ENCODE measurements at places on chromosomes 16 and 17.
A peak's percentile ranks its signal among the peaks of the same experiment; 100 is the strongest.

DNA sequence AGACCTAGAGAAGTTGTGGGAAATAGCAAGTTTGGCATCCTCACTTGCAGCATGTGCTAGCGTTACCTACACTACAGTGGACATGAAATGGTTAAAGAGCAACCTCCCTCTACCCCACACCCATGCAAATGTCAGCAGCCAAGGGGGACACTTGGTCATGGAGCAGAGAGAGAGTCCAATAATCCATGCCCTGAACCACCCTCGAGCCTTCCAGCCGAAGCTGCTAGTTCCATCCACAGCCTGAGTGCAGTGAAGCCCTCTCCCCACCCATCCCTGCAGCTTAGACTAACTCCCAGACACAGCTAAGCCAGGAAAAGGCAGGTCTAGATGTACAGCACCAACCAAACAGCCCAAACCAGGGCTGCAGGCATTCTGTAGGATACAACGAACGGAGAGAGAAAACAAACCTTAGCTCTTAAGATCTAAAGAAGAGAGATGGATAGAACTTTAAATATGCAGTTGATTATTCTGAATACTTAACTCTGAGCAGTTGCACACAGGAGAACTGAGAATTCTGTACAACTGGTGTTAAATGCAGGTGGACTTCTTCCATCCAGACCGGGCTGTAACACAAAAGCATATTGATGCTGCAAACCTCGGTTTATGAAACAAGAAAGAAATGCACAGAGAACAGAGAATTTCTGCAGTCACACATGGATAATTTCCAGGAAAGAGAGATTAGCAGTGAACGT lies 93.8 kb downstream of the SALL1 start:
- no peak for DNase-seq

- no peak for DNase-seq
Observed at GRCh38 chr16:59964232-59964924, 1230.3 kb upstream of the GOT2 start.

DNA sequence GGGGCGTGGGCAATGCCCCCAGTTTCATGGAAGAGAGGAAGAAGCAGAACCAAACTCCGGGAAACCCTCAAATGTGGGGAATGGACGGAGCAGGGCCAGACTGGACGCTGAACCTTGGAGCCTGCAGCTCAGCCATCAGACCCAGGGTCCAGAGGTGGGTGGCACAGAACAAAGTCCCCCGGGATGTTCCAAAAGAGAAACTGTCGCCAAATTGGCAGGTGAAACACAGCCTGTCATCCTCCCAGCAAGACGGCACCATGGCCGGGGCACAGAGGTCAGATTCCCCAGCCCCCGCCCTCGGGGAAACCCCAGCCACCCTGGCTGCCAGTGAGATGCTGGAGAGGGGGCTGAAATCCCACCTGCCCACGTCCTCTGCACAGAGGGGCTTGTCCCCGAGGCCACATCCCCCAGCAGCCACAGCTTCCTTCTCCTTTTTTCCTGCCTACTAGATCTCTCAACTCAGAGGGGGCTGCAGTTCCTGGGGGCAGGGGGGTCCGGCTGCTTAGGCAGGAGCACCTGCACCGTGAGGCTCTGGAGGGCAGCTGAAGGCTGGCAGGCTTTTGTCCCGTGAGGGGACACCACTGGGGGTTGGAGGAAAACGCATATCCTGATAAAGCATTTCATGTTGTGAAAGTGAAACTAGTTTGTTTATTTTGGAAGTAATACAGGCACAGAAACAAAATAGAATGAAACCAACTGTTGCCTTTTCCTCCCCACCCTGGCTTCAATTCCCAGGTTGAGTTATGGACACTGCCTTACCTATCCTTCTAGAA lies 1.2 kb upstream of the SECTM1 start:
- peak; percentile 49 for DNase-seq

DNA sequence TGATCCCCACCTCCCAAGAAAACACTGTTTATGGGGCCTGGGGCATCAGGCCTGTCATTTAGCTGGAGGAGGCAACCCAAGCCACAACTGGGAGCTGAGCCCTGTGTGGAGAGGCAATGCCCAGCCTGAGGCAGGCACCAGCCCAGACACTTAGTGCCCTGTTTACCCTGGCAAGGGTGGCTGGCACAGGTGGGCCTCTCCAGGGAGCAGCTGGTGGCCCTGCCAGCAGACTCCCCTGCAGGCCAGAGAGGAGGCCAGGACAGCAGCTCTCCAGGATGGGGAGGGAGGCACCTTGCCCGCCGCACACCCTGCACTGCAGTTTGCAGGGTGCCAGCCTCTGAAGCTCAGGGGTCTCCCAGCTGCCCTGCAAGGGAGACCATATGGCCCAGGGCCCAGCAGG lies 9.1 kb upstream of the TMEM92 start:
- DNase-seq = no peak

DNA sequence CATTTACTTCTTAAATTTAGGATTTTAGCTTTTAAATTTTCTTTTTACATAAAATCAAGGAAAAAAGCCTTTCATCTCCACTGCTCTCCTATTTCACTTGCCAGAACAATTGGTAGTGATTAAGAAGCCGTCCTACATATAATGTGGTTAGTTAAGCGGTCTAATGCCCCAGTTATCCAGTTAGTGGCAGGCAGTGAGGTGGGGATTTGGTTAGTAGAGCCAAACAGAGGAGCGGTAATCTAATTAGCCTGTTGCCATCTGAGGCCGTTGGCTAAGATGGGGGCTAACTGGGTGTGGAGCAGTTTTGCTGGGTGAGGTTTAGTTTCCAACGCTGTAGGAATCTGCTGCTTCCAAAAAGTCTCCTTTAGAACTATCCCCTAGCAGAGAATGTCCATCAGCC lies 22.4 kb downstream of the SNX11 start:
- no peak for DNase-seq

DNA sequence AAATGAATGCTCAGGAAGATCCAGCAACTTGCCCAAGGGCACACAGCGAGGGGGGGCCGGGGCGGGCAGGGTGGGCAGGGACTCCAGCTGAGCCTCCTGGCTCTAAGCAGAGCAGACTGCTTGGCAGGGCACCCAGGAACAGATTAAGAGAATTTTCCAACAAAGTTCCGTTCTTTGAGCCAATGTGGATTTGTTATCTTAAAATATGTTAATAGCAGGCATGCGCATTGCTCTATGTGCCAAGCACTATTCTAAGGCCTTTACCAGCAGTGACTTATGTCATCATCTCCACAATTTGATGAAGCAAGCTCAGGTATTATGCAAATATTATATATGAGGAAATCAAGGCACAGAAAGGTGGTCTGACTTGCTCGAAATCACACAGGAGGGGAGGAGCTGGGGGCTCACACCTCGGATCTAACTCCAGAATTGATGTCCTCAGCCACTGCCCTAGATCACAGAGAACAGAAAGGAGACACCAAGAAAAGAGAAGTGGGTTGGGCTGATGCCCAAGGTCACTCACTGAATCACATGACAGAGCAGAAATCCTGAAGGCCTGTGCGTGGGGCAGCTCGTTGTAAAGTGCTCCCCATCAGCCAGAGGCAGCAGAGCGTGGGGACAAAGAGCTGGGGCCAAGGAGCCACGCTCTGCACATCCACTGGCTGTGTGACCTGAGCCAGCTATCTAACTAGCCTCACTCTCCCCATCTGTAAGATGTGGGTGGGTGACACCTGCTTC lies 23.2 kb upstream of the MEAK7 start:
- no peak for DNase-seq

DNA sequence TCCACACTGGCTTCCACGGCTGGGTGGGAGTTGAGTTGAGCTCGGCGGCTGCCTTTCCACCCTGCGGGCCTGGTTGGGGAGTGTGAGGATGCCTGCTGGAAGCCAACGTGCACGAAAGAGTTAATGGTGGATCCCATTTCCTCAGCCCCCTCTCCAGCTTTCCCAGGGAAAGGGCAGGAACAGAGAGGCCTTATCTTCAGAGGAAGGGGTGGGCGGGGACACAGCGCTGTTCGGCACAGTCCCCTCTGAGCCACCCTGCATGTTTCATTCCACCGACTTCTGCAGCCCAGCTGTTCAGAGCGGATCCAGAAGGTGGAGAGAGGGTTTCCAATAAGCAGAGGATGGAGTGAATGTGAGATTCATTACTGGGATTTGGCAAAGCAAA lies 295.3 kb downstream of the SEC14L1 start:
- no peak for DNase-seq

GRCh38 chr16:58449768-58450167 lies 50.2 kb upstream of the NDRG4 start:
- DNase-seq = no peak

- no peak for DNase-seq
Observed at GRCh38 chr16:72023962-72024361, 15.4 kb downstream of the DHODH start.

- DNase-seq = peak; percentile 95
Observed at GRCh38 chr16:30740364-30741251, 7.6 kb upstream of the PHKG2 start.

DNA sequence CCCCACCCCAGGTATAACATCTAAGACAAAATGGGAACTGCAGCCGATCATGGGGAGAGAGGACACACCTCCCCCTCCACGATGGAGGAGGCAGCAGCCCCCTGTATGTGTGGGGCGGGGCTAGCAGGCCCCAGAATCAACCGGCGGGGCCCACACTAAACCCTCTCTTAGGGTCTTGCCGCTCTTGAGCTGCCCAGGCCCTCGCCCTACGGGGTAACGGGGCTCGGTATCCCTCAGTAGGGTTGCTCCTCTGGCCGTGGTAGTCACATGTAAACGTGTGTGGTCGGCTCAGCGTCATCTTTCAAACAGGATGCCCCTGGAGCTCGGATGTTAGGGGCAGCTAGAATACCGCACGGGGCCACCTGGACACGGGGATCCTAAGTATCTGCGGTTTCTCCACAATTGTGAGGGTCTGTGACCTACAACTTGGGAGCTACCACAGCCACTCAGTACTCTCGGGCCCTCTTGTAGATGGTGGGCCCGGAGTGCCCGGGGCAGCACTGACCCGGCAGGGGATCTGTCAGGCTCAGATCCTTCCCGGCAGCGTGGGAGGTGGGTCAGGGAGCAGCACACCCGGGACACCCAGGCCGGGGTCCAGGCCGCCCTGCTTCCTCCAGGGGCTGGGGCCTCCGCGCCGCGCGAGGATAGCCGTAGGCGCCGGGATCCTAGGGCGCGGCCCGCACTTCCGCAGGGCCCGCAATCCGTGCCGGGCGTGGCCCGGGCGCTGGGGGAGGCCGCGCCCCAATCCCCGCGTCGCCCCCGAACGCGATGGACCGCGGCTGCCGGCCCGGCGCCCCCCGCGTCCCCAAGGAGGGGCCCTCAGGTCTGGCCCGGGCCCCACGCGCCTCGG lies 781 bp downstream of the ARHGDIA start:
- DNase-seq = peak; percentile 38

DNA sequence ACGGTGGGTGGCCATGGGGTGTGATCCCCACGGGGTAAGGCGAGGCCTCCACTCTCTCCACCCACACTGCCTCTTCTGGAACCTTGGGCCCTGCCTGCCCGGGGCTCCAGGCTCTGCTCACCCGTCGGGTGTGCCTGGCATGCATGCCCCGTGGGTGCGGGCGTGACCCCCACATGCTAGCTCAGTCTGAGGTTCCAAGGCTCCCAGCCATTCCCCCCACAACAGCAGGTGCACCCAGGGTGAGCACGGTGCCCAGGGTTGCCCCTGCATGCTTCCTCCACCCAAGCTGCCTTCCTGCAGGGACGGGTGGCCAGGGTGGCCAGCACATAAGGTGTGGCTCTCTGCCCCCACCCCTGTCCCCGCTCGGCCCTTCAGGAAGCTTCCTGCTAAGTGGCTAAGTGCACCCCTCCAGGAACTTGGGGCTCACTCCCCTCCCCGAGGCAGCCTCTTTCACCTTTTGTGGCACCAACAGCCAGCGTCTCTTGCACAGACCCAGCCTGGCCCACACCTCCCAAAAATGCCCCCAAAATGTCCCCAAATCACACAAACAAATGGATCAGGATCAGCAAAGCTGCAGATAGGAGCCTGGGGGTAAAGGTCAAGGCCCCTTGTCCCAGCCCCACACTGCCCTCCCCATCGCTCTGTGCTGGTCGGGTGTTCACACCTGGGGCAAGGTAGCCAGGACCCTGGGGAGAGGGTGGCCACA lies 21.4 kb upstream of the PVALEF start:
- DNase-seq = no peak

- no peak for DNase-seq
Observed at GRCh38 chr17:61856035-61856434, 7.3 kb downstream of the BRIP1 start.

- DNase-seq = peak; percentile 94
Observed at GRCh38 chr16:86575754-86576557, 2.4 kb upstream of the FOXL1 start.

- no peak for DNase-seq
Observed at GRCh38 chr17:28147017-28147416, 104.5 kb downstream of the NLK start.

- peak; percentile 95 for DNase-seq
Observed at GRCh38 chr16:58366247-58367031, 25.8 kb upstream of the GINS3 start.

- DNase-seq = no peak
Observed at GRCh38 chr17:74999523-74999922, 12.1 kb downstream of the CDR2L start.

GRCh38 chr17:79365836-79366770 lies 244.7 kb downstream of the RBFOX3 start:
- no peak for DNase-seq

DNA sequence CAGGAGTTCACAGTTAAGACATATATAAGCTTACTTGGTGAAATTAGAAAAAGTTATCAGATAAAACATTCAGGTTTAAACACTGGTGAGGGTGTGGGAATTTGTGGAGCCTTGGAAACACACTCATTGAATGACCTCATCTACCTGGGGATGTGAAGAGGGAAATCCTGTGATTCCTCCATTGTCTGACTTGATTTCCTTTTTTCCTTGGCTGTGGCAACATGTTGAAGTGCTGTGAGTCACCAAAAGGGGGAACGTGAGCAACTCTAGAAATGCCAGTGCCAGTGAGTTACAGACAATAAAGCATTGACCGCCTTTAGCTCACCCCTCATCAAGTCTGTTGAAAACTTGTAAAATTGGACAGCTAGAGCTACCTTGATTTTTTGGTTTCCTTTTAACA lies 1.8 kb downstream of the HMOX2 start:
- DNase-seq = peak; percentile 46

DNA sequence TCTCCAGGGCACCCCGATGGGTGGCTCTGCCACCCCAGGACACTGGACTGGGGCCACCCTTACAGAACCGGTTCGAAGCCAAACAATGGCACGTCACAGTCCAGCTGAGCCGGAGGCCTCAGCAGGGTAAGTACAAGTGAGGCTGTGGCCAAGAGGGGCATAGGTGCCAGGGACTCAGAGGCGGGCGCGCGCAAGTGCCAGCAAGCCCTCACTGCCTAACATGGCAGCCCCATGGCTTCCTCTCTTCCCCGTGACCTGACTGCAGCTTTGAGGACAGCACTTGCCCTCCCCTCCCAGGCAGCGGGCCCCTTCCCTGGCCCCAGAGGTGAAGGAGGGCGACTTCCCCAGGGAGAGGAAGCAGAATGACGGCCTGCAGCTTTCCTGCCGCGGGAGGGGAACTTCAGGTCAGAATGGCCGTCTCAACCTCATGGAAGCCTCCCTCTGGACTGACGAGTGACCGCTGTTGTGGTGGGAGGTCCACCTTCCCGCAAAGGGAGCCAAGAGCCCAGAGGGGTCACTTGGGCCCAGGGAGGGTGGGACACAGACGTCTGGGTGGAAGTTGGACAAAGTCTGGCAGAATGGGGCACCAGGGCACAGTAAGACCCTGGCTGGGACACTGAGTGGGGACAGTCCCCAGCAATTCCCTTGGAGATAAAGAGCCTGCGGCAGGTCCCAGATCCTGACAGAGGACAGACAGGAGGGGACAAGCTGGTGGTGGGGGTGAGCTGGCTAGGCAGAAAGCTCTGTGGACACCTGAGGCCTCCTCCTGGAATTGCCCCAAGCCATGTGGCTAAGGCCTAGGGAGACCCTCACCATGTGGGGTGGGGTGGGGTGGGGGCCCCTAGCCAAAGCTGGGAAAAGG lies 52.1 kb upstream of the TOB1 start:
- DNase-seq = no peak

All from PC-3 (cell line).